ENCODE measurements at places on chromosomes 1 and 21. TPM values are rescaled to one million over a fixed set of nuclear protein-coding genes. Genes with fewer than 3 reads are reported as not detected.

Gene DDAH1
- 46.1 TPM for total RNA-seq

Gene TLCD4
- 17.4 TPM for total RNA-seq

Gene CD48
- 3.3 TPM for total RNA-seq

Gene SPATA46
- not detected for total RNA-seq

Gene HENMT1
- total RNA-seq = 3.0 TPM

Gene RHCE
- not detected for total RNA-seq

Gene HTR6
- total RNA-seq = not detected
